Natural killer cell treated with Interleukin-12 subunit alpha and Interleukin-12 subunit beta and Interleukin-15 and Interleukin-18, amount 100 ng/mL, for 72 hours (primary cell): ENCODE measurements at places on chromosomes 5 and 9. TPM values are rescaled to one million over a fixed set of nuclear protein-coding genes. Genes with fewer than 3 reads are reported as not detected.

The FAM163B gene
- total RNA-seq = not detected

The DMRTA1 gene
- not detected for total RNA-seq

The NAIF1 gene
- 15.7 TPM for total RNA-seq

The FOXI1 gene
- 0.64 TPM for total RNA-seq

The GRAMD2B gene
- 8.2 TPM for total RNA-seq

DNA sequence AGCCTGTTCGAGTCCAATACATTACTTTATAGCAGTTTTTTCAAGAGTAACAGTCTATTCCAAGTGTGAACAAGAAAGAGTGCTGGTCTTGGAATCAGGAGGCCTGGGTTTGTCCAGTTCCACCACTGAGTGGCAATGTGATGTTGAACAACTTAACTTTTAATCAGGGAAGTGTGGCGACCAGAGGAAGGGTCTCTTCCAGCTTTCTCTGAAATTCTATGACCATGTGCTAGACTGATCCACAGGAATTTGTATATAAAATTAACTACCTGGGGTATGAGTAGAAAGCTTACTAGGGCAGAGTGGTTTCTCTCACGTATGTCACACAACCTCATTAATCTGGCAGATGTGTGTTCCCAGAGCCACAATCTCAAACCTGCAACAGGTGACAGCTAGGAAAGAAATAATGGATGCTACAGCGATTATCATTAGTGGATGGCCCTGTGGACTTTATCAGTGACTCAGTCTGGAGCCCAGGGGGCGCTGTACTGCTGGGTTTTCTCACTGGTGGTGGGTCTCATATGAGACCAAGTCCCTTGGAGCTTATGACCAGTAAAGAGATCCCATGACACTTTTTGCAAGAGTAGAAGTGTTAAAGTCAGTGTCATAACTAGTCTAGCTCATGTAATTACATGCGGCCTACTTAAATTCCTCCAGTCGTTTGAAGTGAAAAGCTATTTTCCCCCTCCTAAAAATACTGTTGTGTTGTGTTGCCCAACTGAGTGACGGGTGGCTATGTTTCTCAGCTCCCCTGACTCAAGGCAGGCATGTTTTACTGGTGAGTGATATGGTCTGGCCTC is 116.5 kb downstream of the GDNF start:
- DNase-seq = no peak

- DNase-seq = no peak
Observed at GRCh38 chr9:77908293-77908692, 123.3 kb downstream of the GNAQ start.

GRCh38 chr5:91151947-91152346 is 231.2 kb downstream of the ARRDC3 start:
- no peak for DNase-seq

GRCh38 chr9:3879726-3880505 is 354.1 kb upstream of the RFX3 start:
- no peak for DNase-seq

DNA sequence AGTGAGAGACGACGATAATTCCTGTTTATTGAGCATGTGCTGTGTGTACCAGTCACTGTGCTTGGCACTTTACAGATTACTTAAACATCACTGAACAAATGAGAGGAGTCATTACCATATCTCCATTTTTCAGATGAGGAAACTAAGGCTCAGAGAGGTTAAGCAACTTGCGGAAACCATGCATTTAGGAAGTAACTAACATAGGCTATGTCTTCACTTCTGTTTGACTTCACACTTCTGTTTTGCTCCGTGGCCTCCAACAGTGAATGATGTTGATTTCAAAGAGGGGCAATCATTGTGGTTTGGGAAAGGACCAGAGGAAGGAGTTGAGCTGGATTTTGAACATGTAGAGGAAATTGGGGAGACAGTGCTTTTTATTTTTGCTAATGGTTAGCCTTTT is 16.7 kb downstream of the GCNT1 start:
- DNase-seq = no peak

- no peak for DNase-seq
Observed at GRCh38 chr9:91727316-91727861, 222.6 kb downstream of the ROR2 start.

GRCh38 chr9:82682431-82682830 is 380.5 kb downstream of the RASEF start:
- no peak for DNase-seq

DNA sequence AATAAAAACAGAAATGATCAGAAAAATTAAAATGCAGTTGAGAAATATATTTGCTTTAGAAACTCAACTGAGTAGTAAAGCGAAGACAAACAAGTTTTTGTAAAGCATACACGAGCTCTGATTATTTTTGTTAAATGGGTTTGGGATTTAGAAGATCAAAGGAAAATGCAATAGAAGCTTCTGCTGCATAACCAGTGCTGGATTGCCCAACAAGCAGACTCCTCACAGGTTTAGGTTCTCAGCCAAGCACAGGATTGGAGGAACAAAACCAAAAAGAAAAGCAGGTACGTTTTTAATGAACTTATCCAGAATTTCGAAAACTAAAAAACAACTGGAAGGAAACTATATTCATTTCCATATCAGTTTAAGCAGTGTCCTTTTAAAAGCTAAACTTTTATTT is 423.8 kb downstream of the TMEM161B start:
- DNase-seq = no peak

GRCh38 chr5:149223081-149223848 is 48.4 kb upstream of the AFAP1L1 start:
- peak; percentile 29 for DNase-seq

DNA sequence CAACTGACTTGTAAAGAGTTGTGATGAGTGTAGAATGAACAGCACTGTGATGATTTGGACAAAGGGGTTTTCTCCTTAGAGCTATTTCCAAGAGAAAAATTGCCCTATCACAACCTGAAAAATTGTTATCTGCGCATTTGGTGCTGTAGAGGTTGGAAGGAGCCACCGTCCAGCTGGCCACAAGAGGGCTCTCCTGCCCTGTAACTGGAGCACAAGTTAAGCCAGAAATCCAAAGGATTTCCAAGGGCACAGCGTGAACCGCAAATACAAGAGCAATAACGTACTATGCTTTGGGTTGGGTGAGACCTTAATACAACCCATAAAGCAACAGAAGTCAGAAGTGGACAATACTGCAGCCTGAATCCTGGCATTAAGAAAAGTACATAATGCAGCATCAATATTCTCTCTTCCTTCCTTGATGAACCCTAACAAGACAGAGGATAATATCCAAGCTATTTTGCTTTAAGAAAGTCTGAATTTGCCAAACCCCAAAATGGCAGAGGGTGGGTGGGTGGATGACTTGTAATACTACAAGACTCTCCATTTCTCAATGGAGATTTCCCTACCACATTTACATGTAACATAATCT is 56.8 kb upstream of the SMIM32 start:
- DNase-seq = no peak

DNA sequence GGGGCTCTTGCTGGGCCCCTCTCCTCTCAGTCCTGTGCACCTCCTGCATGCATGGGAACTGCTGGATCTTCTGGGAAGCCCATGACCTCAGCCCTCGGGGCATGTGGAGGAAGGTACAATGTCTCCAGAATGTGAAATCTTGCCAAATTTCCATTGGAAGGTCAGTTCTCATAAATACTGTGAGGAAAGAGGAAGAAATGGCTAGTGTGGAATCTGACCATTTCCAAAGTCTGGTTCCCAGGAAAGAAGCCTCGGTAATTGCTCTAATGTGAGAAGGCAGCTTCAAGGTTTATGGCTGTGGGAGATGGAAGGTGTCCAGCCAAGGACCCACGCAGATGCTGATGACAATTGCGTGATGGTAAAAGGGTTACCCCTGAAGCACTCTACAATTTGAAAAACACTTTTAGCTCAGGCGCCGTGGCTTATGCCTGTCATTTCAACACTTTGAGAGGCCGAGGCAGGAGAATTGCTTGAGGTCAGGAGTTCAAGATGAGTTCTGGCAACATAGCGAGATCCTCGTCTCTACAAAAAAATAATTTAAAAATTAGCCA is 8.1 kb upstream of the IL17B start:
- peak; percentile 55 for DNase-seq
